ENCODE measurements at places on chromosomes 1 and 21.

GRCh38 chr1:26281971-26282370 is 2.1 kb downstream of the SH3BGRL3 start:
- DNase-seq = no peak

DNA sequence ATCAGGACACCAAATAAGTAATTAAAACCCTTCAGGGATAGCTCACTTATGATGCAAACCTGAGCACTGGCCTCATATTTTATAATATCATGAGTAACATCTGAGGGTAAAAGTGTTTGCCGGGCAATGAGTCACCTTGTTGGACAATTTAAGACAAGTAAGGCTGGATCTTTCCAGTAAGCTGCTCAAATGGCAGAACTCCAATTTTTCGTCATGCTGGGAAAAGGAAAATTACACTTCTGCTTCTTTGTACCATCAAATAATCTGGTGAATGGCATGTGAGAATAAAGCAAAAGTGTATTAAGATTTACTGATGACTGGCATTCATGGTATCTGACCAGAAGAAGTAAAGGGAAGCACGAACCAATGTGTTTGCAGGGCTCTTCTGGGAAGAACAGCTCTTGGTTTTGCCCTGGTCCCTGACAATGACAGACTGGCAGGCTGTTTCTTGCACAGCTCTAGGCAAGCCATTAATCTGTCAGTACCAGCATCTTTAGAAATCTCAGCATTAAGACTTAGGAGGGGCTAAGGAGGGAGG is 392.2 kb downstream of the VAV3 start:
- no peak for DNase-seq

DNA sequence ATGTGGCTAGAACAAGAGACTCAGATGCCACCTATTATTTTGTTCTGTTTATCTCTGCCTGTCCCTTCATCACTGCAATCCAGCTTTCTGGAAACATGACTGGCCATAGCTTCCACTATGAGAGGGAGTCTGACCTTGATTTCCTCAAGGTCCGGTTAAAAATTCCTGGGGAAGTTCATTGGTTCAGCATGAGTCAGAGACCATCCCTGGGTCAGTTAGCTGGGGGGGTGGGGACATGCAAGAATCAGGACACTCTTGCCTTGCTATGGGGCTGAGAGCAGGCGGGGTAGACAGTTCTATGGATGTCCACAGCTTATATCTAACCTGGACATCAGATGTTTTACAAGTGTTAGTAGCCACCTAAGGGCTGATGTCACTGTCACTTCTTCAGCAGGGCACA is 81.1 kb downstream of the TENT5C start:
- no peak for DNase-seq

DNA sequence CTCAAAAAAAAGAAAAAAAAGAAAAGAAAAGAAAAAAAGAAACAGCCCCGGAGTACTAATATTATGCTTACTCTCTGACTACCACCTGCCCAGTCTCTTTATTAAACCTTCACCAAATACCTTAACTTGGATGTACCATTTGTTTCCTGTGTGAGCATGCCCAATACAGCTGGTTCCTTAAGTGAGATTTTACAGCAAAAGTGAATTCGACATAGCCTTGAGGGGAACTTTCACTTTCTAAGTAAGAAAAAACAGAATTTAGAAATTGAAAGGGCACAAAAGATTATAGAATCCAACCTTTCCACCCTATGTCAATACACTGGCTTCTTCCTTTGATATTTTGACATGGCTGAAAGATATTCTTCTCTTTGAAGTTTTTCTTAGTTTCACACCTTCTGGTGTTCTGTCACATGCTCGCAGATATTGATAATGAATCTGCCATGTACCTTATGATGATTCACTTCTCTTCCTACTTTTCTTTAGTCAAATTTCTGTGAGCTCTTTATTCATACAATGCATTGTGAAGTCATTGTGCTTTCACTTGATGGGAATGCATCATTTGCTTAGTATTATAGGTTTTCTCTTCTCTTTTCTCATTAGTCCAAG is 5.2 kb upstream of the GIPC2 start:
- no peak for DNase-seq

GRCh38 chr1:26581287-26581651 is 51.7 kb downstream of the RPS6KA1 start:
- no peak for DNase-seq

GRCh38 chr1:181107711-181108110 is 19.2 kb downstream of the IER5 start:
- no peak for DNase-seq

DNA sequence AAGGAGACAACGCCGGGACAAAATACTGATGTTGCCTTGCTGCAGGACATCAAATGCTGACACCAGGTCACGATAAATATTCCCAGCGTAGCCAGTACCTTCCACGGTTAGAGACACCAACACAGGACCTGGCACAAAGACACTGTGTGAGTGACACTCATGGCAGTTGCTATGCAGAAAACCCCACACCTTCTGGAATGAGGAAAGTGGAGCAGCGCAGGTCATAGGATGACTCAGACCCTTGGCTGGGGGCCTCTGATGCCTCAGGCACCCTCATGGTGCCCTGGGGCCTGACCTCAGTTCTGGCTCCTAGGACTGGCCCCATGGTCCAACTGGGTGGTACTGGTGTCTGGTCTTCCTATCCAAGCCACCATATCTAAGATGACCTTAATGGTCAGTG is 7.0 kb downstream of the DCST2 start:
- no peak for DNase-seq

DNA sequence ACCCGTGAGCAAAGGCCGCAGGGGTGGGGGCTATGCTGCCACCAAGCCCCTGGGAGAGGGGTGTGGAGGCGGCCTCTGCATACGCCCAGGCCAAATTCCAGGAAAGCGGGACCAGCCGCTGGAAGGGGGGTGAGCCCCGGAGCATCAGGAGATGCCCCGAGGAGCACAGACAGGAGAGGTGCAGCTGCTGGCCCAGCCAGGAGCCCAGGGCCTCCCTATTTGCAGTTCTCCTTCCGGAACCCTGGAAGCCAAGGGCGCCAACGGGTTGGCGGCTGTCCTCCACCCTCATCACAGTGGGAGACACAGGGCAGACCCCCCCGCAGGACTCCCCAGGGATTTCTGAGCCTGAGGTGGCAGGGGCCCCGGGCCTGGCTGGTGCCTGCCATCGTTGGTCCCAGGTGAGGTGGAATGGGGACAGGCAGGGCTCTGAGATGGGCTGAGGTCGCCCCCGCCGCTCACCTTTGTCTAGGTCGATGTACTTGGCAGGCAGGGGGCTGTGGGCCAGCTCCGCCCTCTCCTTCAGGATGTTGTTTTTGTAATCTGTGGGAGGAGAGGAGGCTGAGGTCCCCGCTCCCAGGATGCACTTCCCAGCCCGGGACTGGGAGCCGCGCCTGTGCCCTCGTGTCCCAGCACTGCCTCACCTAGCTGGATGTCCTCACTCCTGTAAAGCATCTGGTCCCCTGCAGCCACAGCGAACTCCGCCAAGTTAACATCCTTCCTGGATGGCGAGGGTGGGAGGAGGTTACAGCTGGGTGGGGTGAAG is 4.4 kb upstream of the DVL1 start:
- no peak for DNase-seq

DNA sequence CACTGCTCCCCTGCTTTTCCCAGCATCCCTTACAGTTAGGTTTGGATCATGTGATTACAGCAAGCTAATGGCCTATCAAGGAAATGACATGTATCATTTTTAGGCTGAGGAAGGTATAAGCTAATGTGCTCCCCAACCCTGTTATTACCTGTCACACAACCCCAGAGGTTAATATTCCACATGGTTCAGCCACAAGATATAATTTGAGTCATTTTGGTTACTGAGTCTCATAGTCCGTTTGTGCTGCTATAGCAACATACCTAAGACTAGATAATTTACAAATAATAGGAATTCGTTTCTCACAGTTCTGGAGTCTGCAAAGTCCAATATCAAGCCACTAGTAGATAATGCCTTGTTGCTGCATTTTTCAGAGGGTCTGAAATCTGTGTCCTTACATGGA is 29.1 kb upstream of the SLC16A1 start:
- no peak for DNase-seq

Data from T-helper 2 cell (primary cell).